Pancreas (tissue), 10 donors: ENCODE measurements at places on chromosomes 5 and 9. TPM values are rescaled to one million over a fixed set of nuclear protein-coding genes. Genes with fewer than 3 reads are reported as not detected.

- H3K4me3 ChIP-seq, result no peak overlapping the region
- H3K4me1 ChIP-seq, result peaks cover 11% of the 10 kb centered on the region
- DNase-seq, result no peak
- no peaks in the 10 kb centered on the region for H3K36me3 ChIP-seq
These were observed 179.1 kb upstream of the RASEF start for GRCh38 chr9:83242066-83242465.

- no peak for DNase-seq
- H3K4me1 ChIP-seq, result peaks cover 5% of the 10 kb centered on the region
- no peak overlapping the region for H3K4me3 ChIP-seq
- no peaks in the 10 kb centered on the region for H3K36me3 ChIP-seq
- H3K27me3 ChIP-seq, result no peaks in the 10 kb centered on the region
- H3K27ac ChIP-seq, result no peak overlapping the region
These were observed 55.9 kb downstream of the TMC1 start for GRCh38 chr9:72577212-72577753.

Gene MCTP1
- total RNA-seq, result 2.8 TPM

DNA sequence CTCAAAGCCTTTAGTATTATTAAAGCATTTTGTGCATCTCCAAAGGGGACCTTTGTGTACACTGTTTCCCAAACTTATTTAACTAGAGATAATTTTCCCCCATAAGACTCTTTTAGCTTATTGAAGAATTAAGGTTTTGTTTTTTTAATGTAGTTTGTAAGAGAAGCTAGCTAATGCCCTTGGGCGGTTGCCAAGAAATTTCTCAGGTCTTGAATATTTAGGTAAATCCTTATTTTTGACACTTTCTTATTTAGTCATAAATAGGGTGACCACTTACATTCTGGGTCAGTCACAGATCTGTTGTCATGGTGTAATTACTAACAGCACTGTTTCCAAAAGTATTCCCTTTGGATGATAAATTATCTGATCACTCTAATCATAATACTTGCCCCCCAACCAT lies 27.2 kb downstream of the TNFAIP8 start:
- H3K27me3 ChIP-seq, result no peaks in the 10 kb centered on the region
- no peaks in the 10 kb centered on the region for H3K36me3 ChIP-seq
- no peak overlapping the region for H3K4me3 ChIP-seq

Gene ARID3C
- total RNA-seq, result not detected

DNA sequence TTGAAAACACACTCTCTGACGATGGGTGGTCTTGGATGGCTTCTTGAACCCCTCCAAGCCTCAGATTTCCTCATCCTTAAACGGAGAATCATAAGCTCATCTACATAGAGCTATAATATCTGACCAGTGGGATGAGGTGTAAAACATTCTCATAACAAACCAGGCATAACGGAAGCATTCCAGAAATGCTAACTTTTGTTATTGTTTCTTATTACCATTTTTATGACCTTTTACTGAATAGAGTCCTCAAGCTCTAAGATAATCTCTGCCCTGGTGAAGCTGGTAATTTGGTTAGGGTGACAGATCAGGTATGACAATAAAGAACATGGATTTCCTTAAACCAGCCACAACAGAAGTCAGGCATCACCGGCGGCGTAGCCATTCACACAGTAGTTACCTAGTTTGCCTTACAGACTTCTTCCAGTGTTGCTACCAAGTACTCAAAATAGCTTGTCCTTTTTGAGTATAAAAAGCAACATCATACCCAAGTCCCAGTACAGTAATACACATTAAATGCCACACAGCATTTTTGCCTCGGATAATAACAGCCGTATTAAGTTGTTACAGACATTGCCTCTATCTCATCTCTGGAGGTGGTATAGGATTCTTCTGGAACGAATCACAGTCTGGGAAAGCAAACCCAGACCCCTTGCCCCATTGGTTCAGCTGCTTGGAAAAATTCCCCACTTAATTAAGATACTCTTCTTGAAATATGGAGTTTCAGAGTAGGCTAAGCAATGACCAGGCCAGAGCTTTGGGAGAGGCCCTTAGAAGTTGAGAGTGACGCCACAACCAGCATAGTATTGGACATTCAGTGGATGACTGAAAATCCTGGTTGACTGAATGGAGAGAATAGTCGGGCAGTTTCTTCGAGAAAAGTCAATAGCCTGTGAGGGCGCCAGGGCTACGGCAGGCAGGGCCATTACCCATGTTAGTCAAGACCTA lies 252.5 kb downstream of the SLIT3 start:
- no peak overlapping the region for H3K27ac ChIP-seq
- no peak for DNase-seq
- H3K4me1 ChIP-seq, result no peaks in the 10 kb centered on the region
- no peak overlapping the region for H3K4me3 ChIP-seq
- H3K27me3 ChIP-seq, result no peaks in the 10 kb centered on the region

GRCh38 chr9:37911271-37911681 lies 7.3 kb upstream of the SLC25A51 start:
- no peak for DNase-seq
- no peak overlapping the region for H3K4me3 ChIP-seq
- no peaks in the 10 kb centered on the region for H3K27me3 ChIP-seq
- H3K4me1 ChIP-seq, result peaks cover 9% of the 10 kb centered on the region
- no peak overlapping the region for H3K27ac ChIP-seq

Gene SEC24A
- 9.4 TPM for total RNA-seq

DNA sequence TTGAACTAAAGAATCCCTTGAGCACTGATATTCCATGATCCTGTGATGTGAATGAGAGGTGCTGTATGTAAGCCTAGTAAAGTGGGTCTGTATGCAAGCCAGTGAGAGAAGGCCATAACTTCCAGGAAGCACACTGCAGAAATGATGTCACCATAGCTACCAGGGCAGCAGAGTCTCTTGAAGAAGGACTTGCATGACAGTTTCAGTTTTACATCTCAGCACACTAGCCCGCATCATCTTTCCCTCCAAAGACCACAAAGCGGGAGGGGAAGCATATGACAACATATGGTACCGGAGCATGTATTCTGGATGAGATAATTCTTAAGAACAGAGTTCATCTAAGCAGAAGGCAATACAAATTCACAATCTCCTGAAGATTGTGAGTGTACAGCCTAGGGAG lies 37.6 kb upstream of the MAST4 start:
- H3K4me3 ChIP-seq, result no peak overlapping the region
- H3K27me3 ChIP-seq, result no peaks in the 10 kb centered on the region
- H3K4me1 ChIP-seq, result no peaks in the 10 kb centered on the region

DNA sequence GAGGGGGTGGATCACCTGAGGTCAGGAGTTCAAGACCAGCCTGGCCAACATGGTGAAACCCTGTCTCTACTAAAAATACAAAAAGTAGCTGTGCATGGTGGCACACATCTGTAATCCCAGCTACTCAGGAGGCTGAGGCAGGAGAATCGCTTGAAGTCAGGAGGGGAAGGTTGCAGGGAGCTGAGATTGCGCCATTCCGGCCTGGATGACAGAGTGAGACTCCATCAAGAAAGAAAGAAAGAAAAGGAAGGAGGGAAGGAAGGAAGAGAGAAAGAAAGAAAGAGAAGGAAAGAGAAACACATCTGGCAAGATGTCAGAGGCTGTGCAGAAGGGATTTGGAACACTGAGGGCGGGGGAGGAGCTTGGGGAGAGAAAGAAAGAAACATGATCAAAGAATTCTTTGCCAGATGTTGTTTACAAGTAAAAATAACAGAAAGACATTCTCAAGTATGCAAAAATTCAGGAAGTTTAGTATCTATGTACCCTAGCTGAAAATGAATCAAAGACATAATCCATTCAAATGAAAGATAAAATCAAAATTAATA lies 93.7 kb downstream of the AK8 start:
- DNase-seq, result no peak
- H3K27me3 ChIP-seq, result no peaks in the 10 kb centered on the region
- no peak overlapping the region for H3K27ac ChIP-seq
- no peaks in the 10 kb centered on the region for H3K36me3 ChIP-seq
- H3K4me1 ChIP-seq, result no peaks in the 10 kb centered on the region

DNA sequence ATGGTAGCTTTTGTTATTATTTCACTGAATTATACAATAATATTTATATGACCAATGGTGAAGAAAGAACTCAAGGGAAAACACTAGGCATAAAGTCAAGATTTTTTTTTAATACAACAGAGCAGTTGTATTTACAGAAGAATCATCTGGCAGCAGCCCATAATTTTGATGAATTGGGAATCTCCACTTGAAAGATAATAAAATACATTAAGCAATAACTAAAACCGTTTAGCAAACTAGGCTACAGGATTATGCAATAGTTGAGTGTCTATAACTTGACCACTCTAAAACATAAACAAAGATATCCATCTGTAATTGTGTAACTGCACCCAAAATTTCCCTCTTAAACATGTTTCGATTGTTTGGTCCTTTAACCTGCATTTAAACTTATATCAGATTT lies 80.8 kb downstream of the SNCAIP start:
- H3K4me3 ChIP-seq, result no peak overlapping the region
- no peak for DNase-seq
- no peaks in the 10 kb centered on the region for H3K27me3 ChIP-seq
- H3K4me1 ChIP-seq, result no peaks in the 10 kb centered on the region

DNA sequence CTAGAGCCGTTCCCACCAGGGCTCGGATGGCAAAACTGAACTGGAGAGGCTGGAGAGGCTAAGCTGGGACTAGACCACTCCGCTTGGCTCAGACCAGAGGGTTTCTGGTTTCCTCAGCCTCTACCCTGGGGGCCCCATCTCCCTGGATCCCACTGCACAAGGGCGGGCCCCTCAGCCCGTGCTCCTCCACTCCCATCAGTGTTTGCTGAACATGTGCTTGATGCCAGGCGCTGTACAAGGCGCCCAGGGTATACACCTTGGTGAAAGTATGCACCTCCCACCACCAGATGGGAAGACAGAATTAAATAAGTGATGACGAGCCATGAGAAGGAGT lies 18.0 kb downstream of the GPX3 start:
- no peaks in the 10 kb centered on the region for H3K27me3 ChIP-seq
- DNase-seq, result no peak
- no peak overlapping the region for H3K27ac ChIP-seq
- H3K36me3 ChIP-seq, result peaks cover 50% of the 10 kb centered on the region
- peaks cover 2% of the 10 kb centered on the region for H3K4me1 ChIP-seq

DNA sequence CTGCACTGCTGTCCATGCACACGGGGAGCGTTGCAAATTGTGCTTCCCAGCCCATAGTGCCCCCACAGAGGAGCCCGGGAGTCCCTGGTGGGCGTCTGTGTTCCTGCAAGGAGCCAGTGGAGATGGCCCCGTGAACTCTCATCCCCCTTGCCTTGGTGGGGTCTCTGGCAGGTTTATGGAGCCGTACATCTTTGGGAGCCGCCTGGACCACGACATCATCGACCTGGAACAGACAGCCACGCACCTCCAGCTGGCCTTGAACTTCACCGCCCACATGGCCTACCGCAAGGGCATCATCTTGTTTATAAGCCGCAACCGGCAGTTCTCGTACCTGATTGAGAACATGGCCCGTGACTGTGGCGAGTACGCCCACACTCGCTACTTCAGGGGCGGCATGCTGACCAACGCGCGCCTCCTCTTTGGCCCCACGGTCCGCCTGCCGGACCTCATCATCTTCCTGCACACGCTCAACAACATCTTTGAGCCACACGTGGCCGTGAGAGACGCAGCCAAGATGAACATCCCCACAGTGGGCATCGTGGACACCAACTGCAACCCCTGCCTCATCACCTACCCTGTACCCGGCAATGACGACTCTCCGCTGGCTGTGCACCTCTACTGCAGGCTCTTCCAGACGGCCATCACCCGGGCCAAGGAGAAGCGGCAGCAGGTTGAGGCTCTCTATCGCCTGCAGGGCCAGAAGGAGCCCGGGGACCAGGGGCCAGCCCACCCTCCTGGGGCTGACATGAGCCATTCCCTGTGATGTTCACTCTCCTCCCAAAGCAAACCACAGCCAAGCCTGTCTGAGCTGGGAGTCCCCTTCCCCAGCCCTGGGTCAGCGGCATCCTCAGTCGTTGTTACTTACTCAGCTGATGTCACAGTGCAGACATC lies 3.1 kb downstream of the MRPS2 start:
- DNase-seq, result peak; percentile 62
- no peaks in the 10 kb centered on the region for H3K4me1 ChIP-seq
- peaks cover 12% of the 10 kb centered on the region for H3K36me3 ChIP-seq

Gene PHF24
- 0.06 TPM for total RNA-seq

- H3K4me1 ChIP-seq, result no peaks in the 10 kb centered on the region
- no peak for DNase-seq
- no peaks in the 10 kb centered on the region for H3K36me3 ChIP-seq
- H3K27me3 ChIP-seq, result no peaks in the 10 kb centered on the region
These were observed 74.6 kb downstream of the MRPL36 start for GRCh38 chr5:1724822-1725602.

GRCh38 chr9:137366445-137366810 lies 56.5 kb downstream of the EXD3 start:
- H3K27ac ChIP-seq, result no peak overlapping the region
- DNase-seq, result no peak
- no peak overlapping the region for H3K4me3 ChIP-seq
- H3K4me1 ChIP-seq, result no peaks in the 10 kb centered on the region
- H3K36me3 ChIP-seq, result no peaks in the 10 kb centered on the region

GRCh38 chr9:22214497-22215031 lies 205.5 kb upstream of the CDKN2B start:
- no peaks in the 10 kb centered on the region for H3K27me3 ChIP-seq
- no peaks in the 10 kb centered on the region for H3K4me1 ChIP-seq
- no peaks in the 10 kb centered on the region for H3K36me3 ChIP-seq
- no peak overlapping the region for H3K27ac ChIP-seq

GRCh38 chr5:32499261-32499660 lies 54.7 kb upstream of the ZFR start:
- H3K4me1 ChIP-seq, result no peaks in the 10 kb centered on the region
- no peaks in the 10 kb centered on the region for H3K36me3 ChIP-seq

Gene GARIN3
- not detected for total RNA-seq

DNA sequence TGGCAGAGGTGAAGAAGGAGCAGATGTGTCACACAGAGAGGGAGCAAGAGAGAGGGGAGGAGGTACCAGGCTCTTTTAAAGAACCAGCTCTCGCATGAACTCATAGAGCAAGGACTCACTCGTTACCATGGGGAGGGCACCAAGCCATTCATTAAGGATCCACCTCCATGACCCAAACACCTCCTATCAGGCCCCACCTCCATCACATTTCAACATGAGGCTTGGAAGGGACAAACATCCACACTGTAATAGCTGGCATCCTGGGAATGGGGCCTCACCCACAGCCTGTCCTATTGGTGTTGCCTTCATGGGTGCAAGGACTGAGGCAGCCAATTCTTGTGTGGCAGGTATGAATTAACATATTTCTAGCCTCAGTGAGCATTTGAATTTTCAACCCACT lies 11.6 kb upstream of the TNFAIP8 start:
- no peaks in the 10 kb centered on the region for H3K36me3 ChIP-seq
- DNase-seq, result no peak
- no peaks in the 10 kb centered on the region for H3K4me1 ChIP-seq
- H3K27ac ChIP-seq, result no peak overlapping the region
- H3K4me3 ChIP-seq, result no peak overlapping the region

Gene ZNF354C
- total RNA-seq, result 2.3 TPM

Gene SLC22A4
- 0.14 TPM for total RNA-seq

GRCh38 chr5:180625125-180625790 lies 24.1 kb downstream of the FLT4 start:
- H3K27me3 ChIP-seq, result no peaks in the 10 kb centered on the region
- H3K36me3 ChIP-seq, result no peaks in the 10 kb centered on the region
- H3K4me1 ChIP-seq, result no peaks in the 10 kb centered on the region
- no peak for DNase-seq
